NCI-H510A treated with DMSO at 0.1 percent for 48 hours (cell line): ENCODE measurements at places on chromosomes 5 and 9.

- no peak for DNase-seq
Observed at GRCh38 chr5:58410441-58410840, 49.4 kb downstream of the PLK2 start.

- no peak for DNase-seq
Observed at GRCh38 chr9:83281306-83282255, 218.6 kb upstream of the RASEF start.

DNA sequence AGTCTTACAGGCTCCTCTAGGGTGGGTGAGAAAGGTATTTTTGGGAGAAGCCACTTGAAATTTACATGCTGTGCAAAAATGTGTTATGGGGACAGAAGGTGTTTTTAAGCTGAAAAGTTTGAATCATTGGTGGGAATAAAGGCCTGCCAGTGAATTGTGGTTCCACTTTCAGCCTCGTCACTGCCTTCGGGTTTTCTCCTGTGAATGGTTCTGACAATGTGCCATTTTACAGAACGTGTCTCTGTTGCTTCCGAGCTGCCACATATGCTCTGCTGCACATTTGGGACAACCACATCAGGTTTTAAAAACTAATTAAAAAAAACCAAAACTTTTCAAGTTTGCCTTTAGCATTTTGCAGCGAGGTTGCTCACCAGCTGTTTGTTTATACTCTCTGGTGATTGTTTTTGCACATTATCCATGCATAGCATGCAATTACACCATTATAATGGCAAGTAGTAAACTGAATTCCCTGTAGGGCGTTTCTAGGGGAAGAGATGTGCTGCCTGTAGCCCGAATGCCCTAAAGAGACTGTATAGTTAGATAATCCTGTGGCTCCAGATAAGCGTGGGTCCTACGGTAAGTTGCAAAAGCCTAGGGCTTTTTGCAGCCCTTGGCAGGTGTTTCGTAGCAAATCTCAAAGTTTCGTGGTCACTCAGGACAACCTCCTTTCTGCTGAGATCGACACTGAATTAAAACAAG, 40.1 kb upstream of the SUB1 start:
- no peak for DNase-seq

DNA sequence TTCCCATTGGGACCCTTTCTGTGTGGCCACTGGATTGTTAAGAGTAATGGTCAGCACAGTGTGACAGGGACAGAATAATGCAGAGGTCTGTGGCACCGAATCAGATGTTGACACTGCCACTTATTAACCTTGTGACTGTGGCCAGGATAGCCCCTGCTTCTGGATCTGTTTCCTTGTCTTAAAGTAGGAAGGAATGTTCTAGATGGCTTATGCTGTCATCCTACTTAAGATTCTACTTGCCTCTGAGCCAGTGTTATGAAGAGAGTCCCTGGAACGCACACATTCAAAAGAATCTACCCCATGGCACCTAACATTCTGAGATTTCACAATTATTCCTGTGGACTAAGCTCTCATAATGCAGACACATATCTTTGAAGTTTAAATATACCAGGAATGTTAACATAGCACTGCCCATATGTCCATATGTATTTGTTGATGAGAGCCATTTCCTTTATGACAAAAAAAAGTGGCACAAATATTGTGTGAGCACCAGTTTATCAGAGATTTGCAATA, 612.7 kb downstream of the TLR4 start:
- DNase-seq, result no peak

DNA sequence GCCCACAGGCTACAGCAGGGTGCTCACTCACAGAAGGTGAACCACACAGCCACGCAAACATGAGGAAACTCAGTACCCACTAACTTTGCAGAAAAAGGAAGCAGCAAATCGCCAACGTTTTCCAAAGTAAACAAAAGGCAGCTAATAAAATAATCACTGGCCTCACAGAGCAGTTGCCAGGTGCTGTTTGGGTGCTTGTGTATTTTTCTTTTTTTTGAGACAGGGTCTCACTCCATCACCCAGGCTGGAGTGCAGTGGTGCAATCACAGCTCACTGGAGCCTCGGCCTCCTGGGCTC, 3.8 kb downstream of the SNAPC4 start:
- DNase-seq, result no peak

GRCh38 chr5:170846846-170847245, 15.0 kb upstream of the RANBP17 start:
- DNase-seq, result no peak

GRCh38 chr9:130535818-130536521, 43.4 kb upstream of the FUBP3 start:
- DNase-seq, result peak; percentile 86

- no peak for DNase-seq
Observed at GRCh38 chr9:98501819-98502218, 206.9 kb downstream of the GABBR2 start.
